Activated CD8-positive, alpha-beta memory T cell treated with anti-CD3 and anti-CD28 coated beads, Interleukin-2, amount 50 U/mL, for 4 hours (primary cell): ENCODE measurements at places on chromosomes 4 and X.

DNA sequence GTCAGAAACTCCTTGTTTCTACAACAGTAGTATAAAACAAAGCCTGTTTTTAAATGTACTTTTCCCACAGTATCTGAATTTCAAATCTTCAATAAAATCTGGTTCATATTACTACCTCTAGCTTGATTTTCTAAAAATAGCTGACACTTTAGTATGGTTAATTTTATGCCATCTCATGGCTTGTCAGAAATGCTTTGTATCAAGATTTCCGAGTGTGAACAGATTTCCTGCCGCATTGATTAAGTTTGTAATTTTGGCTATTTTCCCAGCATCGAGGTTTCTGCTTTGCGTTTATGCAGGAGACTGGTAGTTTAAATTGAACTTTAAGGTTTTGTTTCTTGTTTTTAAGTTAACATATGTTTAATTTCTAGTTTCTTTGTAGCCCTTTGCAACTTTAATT lies 44.2 kb downstream of the CLCN3 start:
- DNase-seq, result no peak

GRCh38 chrX:20838477-20838876 lies 535.7 kb upstream of the CNKSR2 start:
- no peak for DNase-seq

- no peak for DNase-seq
Observed at GRCh38 chr4:46432923-46433322, 43.0 kb upstream of the GABRA2 start.

GRCh38 chrX:86133761-86134160 lies 14.5 kb upstream of the DACH2 start:
- no peak for DNase-seq

DNA sequence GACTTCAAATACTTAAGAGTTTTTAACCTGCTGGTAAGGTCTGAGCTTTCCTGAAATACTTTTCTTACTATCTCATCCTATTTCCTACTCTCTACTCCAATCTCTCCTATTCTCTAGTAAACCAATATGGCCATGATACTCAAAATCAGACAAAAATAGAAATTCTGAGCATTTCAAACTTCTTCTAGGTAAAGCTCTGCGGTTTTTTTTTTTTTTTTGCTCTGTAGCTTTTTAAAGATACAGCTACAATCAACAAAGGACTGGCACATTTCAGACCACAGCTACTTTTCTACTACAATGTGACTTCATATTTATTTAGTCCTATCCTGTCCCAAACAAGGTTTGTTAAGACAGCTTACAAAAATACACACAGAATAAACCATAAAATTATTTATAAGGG lies 31.1 kb downstream of the MAML3 start:
- DNase-seq, result no peak

DNA sequence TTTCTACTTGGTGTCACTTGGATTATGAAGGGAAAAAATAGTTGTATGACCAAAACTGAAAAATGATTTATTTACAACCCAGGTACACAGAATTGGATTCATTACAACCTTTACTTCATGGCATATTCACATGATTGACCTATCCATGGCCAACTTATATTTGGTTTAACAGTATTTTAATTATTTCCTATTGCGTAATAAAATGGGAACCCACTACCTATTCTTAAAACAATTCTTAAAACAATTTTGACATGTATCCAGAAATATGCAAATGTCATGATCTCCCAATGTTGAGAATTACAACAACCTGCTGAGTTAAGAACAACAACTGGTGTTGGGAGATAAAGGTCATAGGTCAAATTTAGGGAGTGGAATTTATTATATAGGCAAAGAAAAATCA lies 54.8 kb upstream of the DDX53 start:
- DNase-seq, result no peak

DNA sequence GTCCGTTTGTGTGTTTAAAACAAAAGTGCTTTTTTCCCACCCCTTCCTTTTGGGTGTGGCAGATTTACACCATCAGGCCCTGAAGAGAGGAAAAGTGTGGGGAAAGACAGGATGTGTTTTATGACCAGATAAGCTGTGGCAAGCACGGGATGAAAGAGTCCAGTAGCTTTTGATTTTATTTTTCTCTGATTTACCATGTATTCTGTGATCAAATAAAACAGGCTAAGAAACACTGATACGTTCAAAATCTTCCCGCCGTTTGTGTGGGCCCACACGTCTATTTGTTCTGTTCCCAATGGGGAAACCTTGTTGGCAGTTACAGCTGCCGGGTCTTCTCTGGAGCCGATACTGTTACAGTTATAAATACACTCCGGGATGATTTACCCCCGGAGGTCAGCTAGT lies 10.8 kb downstream of the LRP2BP start:
- DNase-seq, result no peak

- no peak for DNase-seq
Observed at GRCh38 chr4:147854154-147854553, 122.3 kb downstream of the ARHGAP10 start.

GRCh38 chr4:138051157-138051556 lies 191.0 kb downstream of the SLC7A11 start:
- DNase-seq, result no peak

DNA sequence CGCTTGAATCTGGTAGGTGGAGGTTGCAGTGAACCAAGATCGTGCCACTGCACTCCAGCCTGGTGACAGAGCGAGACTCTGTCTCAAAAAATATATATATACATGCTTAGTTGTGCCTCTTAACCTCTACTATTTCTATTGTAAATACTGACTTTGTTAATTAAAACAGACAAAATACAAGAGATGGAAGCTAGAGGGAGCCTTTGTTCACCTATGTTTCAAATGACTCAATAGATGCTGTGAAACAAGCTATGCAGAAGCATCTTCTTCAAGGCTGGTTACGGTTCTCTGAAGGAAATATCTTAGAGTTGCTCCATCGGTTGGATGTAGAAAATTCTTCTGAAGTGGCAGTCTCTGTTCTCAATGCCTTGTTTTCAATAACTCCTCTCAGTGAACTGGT lies 6.2 kb downstream of the NCAPG start:
- no peak for DNase-seq

GRCh38 chr4:184450743-184451535 lies 23.4 kb downstream of the IRF2 start:
- no peak for DNase-seq

GRCh38 chrX:124358800-124359383 lies 12.5 kb downstream of the SH2D1A start:
- no peak for DNase-seq

DNA sequence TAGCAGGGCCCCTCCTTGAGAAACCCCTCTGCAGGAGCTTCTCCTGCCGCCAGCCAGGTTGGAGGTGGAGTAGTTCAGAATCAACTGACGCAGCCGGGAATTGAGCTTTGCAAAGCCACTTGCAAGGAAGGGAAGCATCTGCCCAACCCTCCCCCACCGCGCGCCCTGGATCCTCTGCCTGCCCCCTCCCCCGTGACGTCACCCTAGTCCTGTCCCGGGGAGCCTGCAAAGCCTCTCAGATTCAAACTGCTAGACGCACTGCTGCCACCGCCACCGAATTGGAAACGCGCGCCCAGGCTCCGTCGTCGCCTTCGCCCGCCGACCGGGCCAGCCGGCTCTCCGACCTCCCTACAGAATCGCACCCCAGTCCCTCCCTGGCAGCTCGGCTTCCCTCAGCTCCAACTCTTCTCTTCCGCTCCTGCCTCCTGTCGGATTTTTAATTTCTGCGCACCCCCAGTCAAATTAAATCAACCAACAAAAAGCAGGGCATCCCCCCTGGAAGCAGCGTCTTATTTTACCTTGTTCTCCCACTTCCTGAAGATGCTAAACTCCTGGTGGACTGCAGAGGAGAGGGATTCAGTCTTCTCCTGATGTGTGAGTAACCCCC lies 3.8 kb downstream of the SLITRK2 start:
- DNase-seq, result no peak

- no peak for DNase-seq
Observed at GRCh38 chr4:77872723-77873445, 10.3 kb downstream of the MRPL1 start.

DNA sequence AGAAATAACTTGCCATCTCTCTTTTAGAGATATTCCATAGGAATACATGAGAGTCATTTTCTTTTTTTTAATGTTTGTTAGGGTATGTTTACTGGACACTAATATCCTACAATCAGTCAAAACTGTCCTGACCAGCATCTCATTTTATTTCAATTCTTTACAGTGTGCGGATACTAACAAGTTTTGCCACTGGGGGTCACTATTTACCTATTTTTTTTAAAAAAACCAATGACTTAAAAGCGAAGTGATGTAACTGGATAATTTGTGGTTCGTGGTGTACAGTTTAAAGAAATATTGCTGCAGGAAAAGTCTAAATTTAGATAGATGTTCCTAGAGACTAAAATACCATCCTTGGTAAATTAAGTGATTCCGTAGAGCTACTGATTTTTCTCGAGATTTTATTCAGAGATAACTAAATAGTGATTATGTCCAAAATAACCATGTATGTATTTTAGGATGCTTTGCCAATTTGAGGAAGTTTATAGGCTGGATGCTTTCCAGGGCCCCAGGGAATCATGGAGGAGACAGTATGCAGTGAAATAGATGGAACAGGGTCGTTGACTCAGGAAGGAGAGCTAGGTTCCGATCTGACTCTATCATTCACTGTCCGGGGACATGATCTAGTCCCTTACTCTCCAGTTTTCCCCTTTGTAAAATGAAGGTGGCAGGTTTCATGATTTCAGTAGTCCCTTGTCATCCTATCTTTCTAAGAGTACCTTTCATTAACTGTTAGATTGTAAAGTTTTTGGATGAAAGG lies 34.0 kb upstream of the GNPDA2 start:
- DNase-seq, result no peak

DNA sequence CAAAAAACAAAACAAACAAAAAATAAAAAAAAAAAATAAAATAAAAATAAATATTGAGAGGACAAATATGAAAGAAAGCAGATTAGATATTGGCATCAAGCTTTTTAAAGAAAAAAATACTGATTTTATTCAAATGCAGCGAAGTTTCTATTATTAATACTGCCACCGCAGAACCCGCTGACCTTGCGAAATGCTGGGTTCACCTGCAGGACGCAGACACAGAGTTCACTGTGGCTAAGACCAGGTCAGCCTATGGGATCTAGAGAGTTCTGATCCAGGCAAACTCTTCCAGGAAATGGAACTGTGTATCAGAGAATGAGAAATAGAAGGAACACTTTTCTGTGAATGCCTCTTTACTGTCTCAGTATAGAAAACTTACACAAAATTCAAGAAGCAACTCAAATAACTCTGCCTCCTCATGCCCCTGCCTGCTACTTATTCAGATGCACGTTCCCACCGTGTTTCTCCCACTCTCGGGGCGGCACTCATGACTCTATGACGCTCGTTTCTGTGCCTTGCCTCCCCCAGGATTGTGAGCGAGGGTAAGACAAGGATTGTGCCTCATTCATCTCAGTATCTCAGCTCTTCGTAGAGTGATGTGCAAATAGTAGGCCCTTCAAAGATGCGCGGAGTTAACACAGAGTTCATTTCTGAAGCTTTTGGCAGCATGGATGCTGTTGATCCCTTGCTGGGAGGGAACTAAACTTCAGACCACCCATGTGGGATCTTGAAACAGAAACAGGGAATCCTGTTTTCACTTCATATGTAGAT lies 44.1 kb upstream of the TLR3 start:
- no peak for DNase-seq

GRCh38 chrX:39019056-39019455 lies 217.8 kb downstream of the MID1IP1 start:
- no peak for DNase-seq

DNA sequence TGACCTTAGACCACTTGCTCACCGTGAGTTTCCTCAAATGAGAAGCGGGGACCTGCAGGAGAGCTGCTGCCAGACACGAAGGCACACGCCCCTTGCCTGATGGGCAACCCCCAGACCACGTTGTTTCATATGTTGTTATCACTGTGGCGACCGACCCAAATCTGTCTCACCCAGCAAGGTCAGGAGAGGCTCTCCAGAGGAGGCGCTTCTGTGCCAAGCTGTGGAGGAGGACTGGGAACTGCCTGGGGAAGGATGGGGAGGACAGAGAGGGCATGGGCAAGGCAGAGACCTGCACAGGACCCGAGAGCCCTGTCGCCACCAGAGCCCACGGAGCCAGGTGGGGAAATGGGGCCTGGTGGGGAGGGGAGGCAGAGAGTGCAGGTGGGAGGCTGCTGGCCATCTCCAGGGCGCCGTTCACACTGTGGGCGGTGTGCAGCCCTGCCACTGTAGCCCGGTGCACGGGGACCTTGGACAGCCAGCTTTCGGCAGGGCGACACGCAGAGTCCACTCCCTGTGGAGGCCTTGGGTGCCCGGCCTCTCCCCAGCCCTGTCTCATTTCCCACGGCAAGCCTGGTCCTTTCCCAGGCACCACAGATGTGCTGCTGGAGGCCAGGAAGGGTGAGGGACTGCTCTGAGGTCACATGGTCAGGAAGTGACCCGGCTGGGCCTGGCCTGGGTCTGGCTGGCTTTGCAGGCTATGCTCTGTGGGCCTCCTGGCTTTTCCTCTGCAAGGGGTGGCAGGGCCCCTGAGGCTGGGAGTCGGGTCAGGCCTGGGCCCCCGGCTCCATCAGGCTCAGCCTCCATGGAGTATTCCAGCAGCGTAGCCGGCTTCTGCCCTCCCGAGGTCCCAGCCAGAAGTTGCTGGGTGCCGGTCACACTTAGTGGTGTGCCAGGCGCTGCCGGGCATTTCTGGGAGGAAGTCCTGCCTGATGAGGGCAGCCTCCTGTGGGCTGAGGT lies 3.2 kb downstream of the HTRA3 start:
- DNase-seq, result no peak

DNA sequence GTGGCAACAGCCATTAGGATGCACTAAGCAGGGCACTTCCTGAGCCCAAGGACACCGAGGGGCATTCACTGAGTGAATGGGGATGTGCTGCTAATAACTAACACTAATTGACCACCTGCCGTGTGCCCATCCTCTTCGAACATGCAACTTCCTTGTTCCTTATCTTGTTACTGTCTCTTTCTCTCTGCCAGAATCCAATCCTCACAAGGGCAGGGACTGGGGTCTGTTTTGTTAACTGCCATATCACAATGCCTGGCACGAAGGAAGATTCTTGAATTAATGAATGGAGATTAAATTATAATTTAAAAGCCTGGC lies 1.3 kb downstream of the ERAS start:
- no peak for DNase-seq

GRCh38 chrX:9605484-9605883 lies 140.6 kb downstream of the TBL1X start:
- DNase-seq, result no peak

GRCh38 chr4:144614850-144615585 lies 30.9 kb upstream of the HHIP start:
- no peak for DNase-seq

DNA sequence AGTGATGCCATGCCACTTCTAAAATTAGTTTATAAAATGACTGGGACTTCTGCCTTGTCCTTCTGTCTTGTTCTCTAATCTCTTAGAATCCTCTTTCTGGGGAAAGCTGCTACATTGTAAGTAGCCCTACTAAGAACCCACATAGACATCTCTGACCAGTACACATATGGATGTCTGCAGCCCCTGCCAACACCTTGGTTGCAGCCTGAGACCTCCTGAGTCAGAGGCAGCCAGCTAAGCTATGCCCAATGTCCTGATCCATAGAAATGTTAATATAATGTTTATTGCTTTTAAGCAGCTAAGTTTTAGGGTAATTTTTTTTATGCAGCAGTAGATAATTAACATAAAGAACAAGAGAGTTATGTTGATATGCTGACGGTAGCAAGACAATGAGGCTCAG lies 1029.5 kb upstream of the INTU start:
- no peak for DNase-seq

GRCh38 chrX:152154050-152154449 lies 15.7 kb upstream of the MAGEA10 start:
- no peak for DNase-seq

- no peak for DNase-seq
Observed at GRCh38 chr4:163091685-163092034, 75.0 kb downstream of the NAF1 start.
